ENCODE measurements at places on chromosomes 11 and 22.
A peak's percentile ranks its signal among the peaks of the same experiment; 100 is the strongest.

DNA sequence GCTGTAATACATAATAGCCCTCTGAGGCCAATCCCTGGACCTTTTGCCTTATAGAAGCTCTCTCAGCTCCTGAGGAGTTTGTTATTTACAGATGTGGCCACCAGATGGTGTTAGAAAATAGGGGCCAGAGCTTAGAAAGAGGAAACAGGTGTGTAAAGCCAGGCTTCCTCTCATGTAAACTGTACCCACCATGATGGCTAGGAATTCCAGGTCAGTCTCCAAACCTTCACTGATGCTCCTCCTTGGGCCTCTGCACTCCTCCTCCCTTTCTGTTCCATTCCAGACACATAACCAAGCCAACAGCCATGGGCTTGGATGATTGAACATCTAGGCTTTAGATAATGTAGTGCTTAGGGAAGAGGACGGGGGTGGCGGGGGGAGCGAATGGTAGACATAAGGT lies 39.7 kb downstream of the USP35 start:
- peak; percentile 39 for DNase-seq

- DNase-seq = no peak
These were observed 975.6 kb downstream of the BRD1 start for GRCh38 chr22:48851933-48852549.

DNA sequence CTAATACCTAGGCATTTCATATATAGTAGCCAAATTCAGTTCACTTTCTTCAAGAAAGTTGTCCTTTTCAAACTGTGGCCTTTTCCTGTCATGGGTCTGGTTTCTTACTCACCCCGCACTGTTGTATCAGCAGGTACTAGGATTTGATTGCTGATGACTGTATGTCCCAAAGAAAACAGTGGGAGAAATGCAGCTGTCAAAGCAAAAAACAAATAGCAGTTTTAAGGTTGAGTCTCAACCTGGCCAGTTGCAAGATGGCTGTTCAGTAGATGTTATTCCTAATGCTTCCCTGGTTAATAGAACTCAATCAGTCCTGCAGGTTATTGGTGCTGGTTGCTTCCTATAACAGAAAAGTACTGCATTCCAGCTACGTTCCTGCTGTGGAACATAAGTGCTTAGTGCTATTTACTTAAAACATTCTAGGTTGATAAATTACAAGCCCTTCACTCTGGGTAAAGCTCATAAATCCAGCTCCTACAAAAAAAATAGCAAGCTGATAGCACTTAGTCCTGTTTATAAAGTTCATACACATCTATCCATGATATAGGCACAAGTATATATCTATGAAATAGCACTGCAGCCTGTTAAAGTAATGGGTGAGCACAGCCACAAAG lies 26.6 kb downstream of the NF2 start:
- no peak for DNase-seq

DNA sequence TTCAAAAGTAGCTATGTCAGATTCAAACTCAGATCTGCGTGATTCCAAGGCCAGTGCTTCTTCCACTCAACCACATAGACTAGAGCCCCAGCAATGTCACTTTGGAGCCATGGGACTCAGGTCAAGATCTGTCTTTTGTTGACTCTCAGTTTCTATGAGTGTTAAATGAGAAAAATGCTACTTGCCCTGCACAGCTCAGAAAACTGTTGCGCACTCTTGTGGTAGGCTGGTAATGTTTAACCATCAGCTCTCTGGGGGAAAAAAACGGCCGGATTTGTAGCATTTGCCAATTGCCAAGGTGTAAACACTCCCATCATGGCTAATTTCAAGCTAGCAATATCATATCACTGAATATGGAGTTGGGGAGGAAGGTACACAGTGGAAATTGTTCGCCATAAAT lies 328.1 kb upstream of the SYN3 start:
- no peak for DNase-seq

DNA sequence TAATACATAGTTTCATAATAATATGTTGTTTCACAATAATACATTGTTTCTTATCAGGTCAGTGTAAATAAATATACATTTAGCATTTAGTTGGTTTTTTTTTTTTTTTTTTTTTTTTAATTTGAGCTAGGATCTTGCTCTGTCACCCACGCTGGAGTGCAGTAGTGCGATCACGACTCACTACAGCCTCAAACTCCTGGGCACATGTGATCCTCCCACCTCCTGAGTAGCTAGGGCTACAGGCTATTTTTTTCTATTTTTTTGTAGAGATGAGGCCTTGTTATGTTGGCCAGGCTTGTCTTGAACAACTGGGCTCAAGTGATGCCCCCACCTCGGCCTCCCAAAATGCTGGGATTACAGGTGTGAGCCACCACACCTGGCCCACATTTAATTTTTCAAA lies 43.5 kb downstream of the MIAT start:
- no peak for DNase-seq

DNA sequence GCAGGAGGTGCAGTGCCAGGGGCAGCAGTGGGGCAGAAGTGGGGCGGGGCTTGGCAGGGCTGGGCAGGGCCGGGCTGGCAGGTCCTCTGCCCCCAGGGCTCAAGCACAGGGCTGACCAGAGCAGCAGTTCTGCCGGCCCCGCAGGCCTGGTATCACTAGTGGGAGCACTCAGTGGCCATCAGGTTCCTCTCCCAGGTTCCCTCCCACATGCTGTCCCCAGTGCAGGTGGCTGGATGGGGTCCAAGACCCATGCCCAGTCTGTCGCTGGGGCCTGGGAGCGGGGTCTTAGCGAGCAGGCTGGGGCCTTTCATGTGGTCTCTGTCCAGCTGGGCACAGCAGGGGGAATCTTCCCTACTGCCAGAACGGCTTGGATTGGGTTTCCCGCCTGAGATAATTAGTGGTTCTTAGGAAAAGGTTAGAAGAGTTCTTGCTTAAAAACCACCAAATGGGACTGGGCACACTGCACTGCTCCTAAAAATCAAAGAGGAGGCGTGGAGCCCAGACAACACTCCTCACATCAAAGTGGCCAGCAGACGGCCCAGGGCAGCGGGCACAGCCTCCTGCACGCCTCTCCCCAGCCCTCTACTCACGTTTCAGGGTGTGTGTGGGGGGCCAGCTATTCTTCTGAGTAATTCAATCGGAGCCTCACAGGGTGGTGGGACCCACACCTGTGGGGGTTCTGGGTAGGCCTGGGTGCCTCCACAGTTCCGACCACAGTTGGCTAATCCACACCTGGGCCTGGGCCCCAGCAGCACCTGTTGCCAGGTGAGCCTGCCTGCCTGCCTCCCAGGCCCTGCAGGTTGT lies 45.6 kb downstream of the TPCN2 start:
- DNase-seq = no peak

GRCh38 chr11:7436657-7437056 lies 48.6 kb upstream of the OLFML1 start:
- DNase-seq = peak; percentile 32

DNA sequence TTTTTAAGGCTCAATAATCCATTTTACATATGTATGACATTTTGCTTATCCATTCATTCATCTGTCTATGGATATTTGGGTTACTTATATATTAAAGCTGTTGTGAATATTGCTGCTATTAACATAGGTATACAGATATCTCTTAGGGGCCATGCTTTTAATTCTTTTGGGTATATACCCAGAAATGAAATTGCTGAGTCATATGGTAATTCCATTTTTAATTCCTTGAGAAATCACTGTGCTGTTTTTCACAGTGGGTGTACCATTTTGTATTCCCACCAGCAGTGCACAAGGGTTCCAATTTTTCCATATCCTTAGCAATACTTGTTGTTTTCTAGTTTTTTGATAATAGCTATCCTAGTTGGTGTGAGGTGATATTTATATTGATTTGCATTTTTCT lies 19.0 kb downstream of the PRMT3 start:
- no peak for DNase-seq

- DNase-seq = no peak
These were observed 109.3 kb downstream of the ARFGAP2 start for GRCh38 chr11:47067401-47067800.

DNA sequence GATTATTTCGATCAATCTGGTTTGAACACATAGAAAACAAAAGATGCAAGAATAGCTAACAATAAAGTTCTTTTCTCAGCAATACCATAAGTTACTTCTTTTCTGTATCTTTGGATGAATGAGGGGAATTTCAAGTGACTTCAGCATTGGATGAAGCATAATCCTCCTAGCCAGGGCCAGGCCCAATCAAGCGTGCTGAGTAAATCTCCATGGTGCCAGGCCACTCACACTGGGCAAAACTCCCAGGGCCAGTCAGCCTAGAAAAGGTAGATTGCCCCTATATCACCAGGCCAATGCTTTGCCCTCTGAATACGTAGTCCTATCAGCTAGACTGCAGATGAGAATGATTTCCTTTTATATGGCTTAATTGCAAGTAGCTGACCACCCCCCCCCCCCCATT lies 6.0 kb downstream of the CNTF start:
- no peak for DNase-seq

Data from CD4-positive, alpha-beta T cell treated with Interleukin-21 for 1 hour (primary cell).